ENCODE measurements at places on chromosomes 5 and 9.

- no peak for DNase-seq
Observed at GRCh38 chr9:83508067-83508466, 30.1 kb downstream of the FRMD3 start.

- no peak for DNase-seq
Observed at GRCh38 chr9:74036549-74037231, 460.4 kb upstream of the RORB start.

DNA sequence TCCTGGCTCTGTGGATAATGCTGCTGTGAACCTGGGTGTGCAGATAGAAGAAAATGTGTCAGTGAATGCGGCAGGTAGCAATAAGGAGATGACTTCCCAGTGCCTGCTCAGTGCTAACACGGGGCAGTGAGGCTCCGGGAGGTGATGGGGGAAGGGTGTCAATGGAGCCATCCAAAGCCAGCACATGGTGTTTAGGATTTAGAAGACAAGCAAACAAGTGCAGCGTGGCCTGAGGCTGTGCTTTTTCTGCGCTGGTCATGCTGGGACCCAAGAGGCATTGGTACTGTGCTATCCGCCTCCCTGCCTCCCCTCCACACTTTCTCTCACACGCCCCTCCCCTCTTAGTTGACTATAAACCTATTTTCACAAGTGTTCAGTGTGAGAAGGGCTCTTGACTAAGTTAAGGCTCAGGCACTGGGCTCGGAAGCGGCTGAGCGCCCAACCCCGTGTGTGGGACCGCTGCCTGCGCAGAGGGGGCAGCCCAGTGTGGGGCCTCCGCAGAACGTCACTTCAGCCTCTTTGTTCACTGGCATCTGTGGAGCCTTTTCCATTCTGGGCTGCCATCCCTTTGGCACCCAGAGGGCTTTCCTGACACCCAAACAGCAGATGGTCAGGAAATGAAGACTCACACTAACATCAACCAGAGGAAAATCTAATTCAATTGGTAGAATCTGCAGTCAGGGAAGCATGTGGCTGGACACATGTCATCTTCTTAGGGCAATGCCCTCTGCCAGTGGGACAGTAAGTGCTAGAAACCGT, 21.8 kb upstream of the NINJ1 start:
- no peak for DNase-seq

- DNase-seq = no peak
Observed at GRCh38 chr5:177316005-177316404, 4.3 kb upstream of the MXD3 start.

- DNase-seq = no peak
Observed at GRCh38 chr9:131302244-131303075, 12.9 kb downstream of the PLPP7 start.

DNA sequence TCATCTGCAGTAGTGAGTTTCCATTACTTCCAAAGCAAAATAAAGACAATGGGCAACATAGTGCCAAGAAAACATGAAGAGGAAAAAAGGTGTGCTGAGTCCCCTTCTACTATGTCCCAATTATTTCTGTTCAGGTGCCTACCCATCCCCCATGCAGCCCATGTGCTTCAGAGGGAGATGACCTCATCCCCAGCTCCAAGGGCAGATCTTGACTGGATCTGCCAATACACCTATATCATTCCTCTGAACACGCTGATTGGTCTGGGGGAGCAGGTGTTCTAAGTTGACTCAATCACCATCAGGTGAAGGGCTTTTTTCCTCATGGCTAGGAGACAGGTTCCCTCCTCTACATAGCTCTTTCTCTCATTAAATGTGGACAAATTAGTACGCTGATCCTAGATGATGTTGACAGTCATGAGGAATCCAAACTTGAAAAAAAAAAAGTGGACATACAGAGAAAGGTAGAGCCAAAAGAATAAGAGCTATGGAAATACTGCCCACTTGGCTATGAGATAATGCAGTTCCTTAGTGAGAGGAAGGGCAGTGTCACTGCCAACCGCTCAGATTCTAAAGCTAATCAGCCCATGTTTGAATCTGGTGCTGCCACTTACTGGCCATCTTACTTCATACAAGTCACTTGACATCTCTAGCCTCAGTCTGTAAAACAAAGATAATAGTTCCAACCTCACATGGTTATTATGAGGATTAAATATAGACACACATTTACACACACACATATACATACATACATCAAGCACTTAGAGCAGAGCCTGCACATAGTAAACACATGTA, 23.1 kb downstream of the PRELID2 start:
- DNase-seq = no peak

- no peak for DNase-seq
Observed at GRCh38 chr5:50967009-50967562, 300.6 kb downstream of the PARP8 start.

- no peak for DNase-seq
Observed at GRCh38 chr9:22424616-22425015, 22.0 kb upstream of the DMRTA1 start.

DNA sequence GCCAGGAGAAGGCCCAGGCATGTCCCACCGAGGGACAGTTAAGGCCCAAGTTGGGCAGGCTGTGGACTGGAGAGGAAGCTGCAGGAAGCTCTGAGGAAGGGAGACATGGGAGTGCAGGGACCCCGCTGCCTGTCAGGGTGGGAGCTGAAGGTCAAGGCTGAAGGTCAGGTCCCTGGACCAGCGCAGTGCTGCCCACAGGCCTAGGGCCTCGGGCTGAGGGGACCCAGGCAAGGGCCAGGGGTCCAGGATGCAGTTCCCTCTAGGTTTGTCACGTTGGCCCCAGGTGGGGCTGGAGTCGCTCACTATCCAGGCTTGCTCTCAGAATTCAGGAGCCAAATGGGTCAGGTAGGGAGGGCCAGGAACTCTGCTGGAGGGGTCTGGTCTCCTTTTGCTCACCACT, 76.7 kb upstream of the STXBP1 start:
- no peak for DNase-seq

DNA sequence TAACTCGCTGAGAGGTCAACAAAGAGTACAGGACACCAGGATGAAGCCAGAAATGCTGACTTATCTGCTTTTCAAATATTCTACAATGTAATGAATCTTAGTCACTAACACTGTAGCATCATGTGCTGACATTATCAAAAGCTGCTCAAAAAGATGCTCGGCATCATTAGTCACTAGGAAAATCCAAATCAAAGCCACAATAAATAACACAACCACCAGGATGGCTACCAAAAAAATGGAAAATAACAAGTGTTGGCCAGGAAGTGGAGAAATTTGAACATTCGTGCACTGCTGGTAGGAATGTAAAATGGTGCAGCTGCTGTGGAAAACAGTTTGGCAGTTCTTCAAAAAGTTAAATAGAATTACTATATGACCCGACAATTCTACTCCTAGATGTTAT, 269.1 kb downstream of the GLIS3 start:
- DNase-seq = no peak

DNA sequence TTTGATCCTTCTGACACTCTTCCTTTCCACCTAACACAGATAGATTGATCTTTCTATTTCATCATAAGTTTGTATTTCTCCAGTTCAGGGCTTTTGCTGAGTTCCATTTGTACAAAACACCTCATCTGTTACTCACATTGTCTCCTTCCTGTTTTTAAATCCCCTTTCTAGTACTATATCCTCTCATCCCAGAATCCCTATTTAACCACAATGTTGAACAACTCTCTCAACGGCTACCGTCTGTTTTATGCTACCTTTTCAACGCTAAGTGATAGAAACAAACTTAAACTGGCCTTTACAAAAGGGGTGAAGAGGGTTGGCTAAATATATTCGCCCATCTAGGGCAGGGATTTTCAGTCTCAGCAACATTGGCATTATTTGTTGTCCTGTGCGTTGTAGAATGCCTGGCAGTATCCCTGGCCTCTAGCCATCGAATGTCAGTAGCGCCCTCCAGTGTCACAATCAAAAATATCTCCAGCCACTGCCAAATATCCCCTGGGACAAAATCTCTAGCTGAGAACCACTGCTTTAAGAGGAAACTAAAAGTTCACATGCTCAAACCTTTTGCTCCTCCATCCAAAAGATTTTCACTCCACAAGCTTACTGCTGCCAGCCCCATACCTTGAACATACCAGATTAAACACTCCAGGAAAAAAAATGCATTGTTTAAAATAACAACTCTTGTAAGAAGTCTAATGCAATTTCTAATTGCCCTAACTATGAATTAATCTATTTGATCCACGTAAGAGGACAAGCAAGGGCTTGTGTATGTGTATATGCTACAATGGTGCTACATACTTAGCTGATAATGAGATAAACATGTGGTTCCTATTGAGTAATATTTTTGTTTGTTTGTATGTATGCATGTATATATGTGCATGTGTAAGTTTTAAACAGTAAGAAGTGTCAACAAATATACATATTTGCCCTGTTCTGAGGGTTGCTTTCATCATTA, 344.0 kb downstream of the PTPRD start:
- DNase-seq = no peak

DNA sequence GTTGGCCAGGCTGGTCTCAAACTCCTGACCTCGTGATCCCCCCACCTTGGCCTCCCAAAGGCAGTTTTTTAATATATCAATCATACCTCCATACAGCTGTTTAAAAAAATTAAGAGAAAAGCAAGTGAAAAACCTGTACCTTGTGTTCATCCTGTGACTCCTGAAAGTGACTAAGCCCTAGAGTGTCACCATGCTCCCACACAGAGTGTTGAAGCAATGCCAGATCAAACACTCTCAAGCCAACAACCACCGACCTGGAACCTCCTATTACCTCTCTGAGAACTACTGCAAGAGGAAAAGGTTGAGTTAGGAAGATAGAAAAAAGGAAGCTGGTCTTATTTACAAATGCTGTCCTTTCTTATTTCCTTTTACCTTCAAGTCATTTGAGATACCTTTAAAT, 123.5 kb downstream of the RASEF start:
- DNase-seq = no peak

DNA sequence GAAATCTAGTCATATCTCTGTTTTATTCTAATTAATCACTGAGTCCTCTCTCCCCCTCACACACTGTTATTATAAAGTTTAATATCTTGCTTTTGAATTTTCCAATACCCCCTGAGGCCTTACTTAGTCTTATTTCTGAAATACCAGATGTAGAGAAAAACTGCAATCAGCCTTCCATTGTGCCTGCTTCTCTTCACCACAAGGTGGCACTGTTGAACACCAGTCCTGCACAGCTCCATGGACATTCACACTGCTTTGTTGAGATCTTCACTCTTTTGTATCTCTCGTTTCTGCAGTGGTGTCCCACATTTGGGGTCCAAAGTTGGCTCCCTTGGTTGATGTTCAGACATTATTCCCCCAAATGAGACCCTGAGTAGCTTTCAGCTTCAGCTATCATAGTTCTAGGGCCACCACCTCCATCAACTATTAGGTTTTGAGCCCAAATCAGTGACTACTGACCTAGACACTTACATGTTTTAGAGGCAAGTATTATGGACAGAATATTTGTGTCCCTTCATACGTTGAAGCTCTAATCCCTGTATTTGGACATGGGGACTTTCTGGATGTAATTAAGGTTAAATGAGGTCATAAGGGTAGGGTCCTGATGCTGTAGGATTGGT, 24.3 kb downstream of the BOD1 start:
- no peak for DNase-seq

- no peak for DNase-seq
Observed at GRCh38 chr5:151581812-151582583, 9.1 kb downstream of the FAT2 start.

GRCh38 chr9:96514108-96514799, 64.3 kb downstream of the HABP4 start:
- no peak for DNase-seq

GRCh38 chr9:119810645-119811429, 441.6 kb upstream of the BRINP1 start:
- DNase-seq = no peak

GRCh38 chr9:124812441-124812876, 35.5 kb downstream of the OLFML2A start:
- no peak for DNase-seq

GRCh38 chr9:28005779-28006178, 432.5 kb upstream of the C9orf72 start:
- DNase-seq = no peak

GRCh38 chr5:14414656-14415023, 167.0 kb upstream of the OTULINL start:
- no peak for DNase-seq

DNA sequence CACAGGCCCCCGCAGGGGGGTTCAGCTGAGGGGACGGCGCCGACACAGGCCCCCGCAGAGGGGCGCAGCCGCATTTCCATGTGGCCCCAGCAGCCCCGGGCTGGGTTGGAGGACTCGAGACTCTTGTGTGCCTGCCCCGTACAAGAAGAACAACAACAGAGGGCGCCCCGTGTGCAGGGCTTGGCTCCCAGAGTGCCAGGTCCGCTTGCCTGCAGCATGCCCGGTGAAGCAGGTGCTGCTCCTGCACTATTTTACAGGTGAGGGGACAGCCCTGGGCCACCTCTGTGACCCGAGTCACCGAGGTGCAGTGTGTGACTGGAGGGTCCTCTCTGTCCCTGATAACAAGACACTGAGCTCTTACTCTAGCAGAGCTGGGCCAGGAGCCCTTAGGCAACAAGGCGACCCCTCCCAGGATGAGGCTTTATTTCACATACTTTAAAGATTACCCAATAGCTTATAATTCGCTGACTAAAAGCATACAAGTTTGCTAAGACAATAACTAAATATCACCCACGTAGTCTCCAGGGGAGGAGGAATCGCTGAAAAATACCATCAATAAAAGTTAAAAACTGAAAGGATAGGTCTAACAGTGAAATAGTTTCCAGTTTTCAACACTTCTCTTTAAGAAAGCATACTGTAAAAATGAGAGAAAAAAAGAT, 41.7 kb upstream of the SLC9A3 start:
- DNase-seq = no peak

DNA sequence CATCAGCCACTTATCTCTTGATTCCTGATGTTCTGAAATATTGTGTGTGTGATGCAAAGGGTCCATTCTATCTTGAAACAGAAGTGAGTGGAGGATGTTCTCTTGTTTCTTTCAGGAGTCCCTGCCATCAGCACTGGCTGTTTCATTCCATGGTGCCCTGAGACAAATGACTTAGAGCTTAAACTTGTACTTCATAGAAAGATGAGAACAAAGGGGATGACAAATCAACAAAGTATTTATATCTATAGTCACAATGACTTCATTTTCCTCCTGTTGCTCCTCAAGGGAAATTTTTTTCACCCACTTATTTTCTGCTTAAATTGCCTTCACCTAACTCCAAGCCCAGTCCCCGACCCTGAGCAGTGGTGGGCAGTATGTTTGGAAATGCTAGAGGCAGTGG, 171.6 kb downstream of the TARS1 start:
- DNase-seq = no peak

DNA sequence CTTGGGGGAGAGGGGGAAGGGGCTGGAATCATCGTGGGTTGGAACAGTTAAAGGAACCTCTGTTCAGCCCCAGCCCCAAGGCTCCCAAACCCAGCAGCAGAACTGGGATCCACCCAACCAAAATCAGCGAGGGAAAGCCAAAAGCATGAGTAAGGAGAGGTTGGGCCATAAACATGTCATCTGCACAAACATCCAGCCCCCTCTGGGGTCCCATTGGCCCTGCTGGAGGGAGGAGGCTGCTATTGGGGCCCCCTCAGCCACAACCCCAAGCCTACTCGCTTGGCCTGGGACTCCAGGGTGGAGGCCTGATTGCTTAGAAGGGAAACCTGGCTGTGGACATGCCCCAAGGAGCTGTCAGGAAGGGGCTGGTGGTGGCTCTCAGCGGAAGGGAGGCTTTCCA, 154.9 kb downstream of the FGF18 start:
- DNase-seq = no peak
